Activated CD4-positive, alpha-beta T cell treated with anti-CD3 and anti-CD28 coated beads, Interleukin-2, Interleukin-6, amounts not matched to agents 100 ng/mL and 50 ng/mL, durations not matched to agents 16 hours and 8 hours (primary cell): ENCODE measurements at places on chromosomes 12 and 14.

- no peak for DNase-seq
These were observed 25.8 kb downstream of the GPR135 start for GRCh38 chr14:59439256-59439965.

- no peak for DNase-seq
These were observed 237.2 kb downstream of the ITPR2 start for GRCh38 chr12:26595806-26596205.

GRCh38 chr14:54094765-54095164, 138.1 kb upstream of the BMP4 start:
- DNase-seq: no peak

- no peak for DNase-seq
These were observed 103.2 kb upstream of the DYRK2 start for GRCh38 chr12:67545298-67545697.

GRCh38 chr12:10243818-10244520, 31.3 kb downstream of the GABARAPL1 start:
- peak; percentile 35 for DNase-seq

- DNase-seq: no peak
These were observed 57.8 kb upstream of the NAP1L1 start for GRCh38 chr12:76142305-76142704.

- peak; percentile 22 for DNase-seq
These were observed 932.3 kb downstream of the DIO2 start for GRCh38 chr14:79278798-79279644.

DNA sequence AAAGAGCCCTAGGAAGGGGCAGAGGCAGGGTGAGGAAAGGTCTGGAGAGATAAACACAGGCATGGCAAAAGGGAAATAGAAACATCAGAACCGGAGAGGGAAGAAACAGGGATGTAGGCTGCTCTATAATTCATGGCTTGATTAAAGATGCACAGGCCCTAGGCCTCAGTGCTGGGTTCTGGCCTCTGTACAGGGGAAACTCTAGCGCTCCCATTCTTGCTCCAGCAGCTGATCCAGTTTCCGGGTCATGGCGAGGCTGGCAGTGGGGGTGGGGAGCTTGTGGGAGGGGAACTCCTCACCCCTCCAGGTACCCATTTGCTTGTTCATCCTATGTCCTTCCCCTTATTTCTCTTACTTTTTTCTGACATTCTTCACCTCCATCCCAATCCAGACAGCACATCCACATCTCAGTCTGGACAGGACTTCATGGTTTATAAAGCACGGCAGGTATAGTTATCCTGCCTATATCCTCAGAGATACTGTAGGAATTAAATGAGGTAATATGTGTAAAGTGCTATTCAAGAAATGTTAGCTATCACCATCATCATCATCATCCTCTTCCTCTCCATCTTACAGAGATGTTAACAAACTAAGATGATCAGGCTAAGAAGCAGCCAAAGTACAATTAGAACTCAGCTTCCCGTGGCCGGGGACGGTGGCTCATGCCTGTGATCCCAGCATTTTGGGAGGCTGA, 8.0 kb upstream of the GPR84 start:
- DNase-seq: no peak

DNA sequence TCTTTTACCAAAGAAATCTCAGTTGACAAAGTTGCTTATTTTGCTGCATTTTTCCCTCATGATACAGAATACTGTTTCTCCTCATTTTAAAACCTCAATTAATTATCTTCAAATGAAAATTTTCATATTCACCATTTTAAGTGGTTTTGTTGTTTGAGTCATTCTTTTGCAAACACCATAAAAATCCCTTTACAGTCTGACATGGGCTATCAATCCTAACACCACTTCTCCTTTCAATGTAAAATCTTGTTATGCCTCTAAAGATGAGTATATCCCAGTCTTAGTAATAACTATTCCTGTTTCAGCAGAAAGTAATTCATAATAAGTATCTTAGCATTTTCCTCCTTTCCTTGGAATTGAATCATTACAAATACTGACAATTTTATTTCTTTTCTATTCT, 192.2 kb downstream of the SYT1 start:
- DNase-seq: no peak

DNA sequence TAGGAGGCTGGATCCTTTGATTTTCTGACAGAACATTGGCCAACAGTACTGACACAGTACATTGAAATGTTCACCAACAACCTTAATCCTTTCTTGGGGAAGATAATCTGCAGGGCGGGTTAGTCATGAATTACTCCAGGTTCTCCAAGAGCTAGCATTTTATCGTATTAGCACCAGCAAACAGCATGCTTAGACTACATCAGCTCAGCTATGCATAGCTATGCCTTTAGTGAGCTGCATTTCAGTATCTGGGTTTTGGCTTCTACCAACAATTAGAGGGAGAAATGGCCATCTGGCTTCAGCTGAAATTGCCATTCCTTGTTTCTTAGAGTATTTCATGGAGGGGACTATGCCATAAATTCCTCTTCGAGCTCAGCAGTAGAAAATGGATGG, 33.8 kb downstream of the SAMD4A start:
- DNase-seq: no peak

- DNase-seq: no peak
These were observed 32.8 kb downstream of the KIF26A start for GRCh38 chr14:104171029-104171697.

DNA sequence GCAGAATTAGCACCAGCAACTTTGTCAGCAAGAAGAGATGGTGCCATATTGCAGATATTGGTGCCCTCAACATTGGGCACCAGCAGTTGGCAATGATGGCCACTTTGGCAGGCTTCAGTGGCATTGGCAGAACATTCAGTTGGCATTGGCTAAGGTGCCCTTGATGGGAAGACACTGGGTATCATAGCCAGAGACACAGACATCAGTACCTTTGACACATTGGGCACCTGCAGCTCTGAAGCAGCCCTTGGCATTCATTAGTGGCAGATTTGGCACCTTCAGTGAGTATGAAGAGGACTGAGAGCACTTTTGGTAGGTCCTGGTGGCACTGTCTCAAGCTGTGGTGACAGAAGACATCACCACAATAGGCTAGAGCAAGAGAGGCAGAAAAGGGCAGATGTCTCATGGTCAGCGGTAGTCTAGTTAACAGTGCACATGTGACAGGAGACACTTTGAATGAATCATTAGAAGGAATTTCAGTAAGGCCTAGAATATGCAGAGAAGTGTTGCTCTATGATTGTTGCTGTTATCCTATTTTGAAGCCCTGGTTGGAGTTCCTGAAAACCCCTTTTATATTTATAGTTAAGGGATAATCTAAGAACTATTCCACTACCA, 422.2 kb downstream of the APAF1 start:
- no peak for DNase-seq

DNA sequence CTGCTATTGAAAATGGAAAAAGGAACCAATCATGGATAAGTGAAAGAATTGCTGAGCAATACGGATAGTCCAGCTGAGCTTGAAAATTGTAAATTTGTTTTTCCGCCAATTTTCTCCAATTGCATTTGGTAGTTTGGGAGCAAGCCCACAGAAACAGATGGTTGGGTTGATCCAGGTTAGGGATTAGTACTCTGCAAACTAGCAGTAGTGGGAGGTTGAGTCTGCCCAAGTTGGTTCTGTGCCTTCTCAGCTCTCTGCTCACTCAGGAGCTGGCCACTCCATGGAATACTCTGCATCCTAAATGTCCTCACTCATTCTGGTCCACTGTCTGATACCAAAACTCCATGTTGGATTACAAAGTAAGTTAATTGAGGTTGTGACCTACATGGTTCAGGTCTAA, 361.1 kb upstream of the ATP2B1 start:
- DNase-seq: no peak

DNA sequence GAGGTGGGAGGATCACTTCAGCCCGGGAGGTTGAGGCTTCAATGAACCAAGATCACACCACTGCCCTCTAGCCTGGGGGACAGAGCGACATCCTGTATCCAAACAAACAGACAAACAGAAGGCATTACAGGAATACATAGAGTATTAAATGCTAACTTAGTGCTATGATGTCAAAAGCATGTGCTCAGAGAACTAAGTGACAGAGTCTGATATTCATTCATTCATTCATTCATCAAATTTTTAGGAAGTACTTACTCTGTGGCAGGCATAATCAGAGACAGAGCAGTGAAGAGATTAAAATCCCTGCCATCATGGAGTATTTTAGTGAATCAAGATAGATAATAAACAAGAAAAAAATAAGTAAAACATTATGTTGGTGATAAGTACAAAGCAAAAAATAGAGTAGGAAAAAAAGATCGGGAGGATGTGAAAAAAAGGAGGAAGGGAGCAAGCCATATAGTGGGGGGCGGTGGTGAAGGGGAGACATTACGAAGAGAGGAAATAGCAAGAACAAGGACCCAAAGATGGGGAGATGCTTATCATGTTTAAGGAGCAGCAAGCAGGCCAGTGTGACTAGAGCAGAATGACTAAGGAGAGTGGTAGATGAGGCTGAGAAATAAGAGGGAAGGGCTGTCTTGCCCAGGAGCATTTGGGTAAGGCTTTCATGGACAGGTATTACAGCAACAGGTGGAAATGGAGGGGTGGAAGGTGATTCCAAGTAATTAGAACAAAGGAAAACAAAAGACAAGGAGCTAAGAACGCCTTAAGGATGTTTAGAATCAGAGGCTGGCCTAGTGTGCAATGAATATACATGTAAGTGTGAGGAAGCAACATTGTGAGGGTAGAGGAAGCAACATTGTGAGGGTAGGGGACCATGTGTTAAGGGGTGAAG, 2.8 kb downstream of the MAP4K5 start:
- DNase-seq: no peak

GRCh38 chr12:131963381-131963780, 13.6 kb downstream of the EP400 start:
- DNase-seq: no peak

GRCh38 chr12:8692573-8692972, 5.2 kb upstream of the RIMKLB start:
- no peak for DNase-seq

DNA sequence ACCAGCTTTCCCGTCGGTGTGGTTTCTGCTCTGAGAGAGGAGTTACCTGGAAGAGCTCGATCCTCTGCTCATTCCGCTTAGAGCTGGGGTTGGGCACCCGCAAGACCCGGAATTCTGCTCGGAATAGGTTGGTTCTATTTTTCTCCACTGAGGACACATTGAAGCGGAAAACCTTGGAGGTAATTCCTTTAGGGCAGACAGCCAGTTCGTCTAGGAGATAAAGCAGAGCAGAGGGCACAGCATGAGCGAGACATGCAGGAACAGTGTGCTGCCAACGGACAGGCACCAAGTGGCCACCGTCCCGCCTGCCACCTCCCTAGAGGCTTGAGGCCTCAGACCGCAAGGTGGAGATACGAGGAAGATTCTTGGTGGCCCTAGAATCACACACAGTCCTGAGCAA, 10.3 kb downstream of the TGFB3 start:
- no peak for DNase-seq

DNA sequence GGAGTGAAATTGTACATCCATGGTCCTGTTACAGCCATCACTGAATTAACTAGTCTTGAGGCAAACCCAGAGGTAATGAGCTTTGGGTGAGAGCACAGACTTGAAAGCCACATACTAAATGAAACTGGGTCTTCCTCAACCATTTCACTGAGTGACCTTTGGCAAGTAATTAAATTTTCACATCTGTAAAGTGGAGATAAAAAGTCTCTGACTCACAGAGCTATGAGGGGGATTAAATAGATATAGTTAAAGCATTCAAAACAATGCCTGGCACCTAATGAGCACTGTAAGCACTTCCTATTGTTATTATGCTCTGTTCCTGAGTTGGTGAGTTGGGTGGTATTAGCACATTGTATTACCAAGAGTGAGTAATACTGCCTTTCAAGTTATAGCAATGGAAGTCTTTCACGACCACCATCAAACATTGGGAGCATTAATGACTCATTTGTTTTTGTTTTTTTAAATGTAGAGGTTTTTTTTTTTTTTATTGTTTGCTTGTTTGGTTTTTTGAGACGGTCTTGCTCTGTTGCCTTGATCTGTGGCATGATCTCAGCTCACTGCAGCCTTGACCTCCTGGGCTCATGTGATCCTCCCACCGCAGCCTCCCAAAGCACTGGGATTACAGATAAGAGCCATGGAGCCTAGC, 12.5 kb upstream of the STRN3 start:
- no peak for DNase-seq

- DNase-seq: peak; percentile 70
These were observed 251.4 kb upstream of the ATP2B1 start for GRCh38 chr12:89960011-89960507.

GRCh38 chr12:12249216-12250050, 17.4 kb downstream of the LRP6 start:
- no peak for DNase-seq

GRCh38 chr14:49193332-49194065, 392.7 kb downstream of the RPS29 start:
- DNase-seq: no peak

GRCh38 chr14:46734286-46734685, 82.7 kb upstream of the RPL10L start:
- DNase-seq: no peak

DNA sequence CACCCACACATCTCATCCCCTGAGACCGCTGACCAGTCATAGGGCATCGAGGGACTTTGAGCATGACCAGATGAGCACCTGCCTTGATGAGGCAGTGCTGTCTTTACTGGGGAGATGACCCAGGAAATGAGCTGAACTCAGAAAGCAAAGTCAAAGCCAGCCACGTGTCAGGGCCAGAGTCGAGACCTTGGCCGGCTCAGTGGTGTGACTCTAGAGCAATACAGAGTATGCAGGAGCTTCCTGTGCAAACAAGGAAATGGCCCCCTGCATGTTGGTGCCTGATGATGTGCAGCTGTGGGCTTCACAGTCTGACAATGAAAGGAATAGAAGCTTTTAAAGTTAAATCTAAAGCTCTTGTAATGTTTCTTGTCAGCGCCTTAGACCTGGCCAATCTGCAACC, 332.9 kb downstream of the PCNX1 start:
- DNase-seq: no peak

DNA sequence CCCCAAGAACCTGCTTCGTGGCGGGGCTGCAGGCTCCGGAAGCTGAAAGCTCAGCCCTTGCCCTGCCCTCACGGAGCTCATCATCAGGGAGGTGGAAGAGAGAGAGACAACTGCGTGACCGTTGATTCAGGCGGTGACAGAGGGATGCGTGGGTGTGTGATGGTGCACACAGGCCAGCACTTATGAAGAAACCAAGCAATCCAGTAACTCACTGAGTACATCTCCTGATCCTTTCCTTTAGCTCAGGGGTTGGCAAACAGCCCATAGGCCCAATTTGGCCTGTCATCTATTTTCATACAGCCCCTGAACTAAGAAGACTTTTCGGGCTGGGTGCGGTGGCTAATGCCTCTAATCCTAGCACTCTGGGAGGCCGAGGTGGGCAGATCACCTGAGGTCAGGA, 49.9 kb downstream of the TESC start:
- no peak for DNase-seq

- DNase-seq: no peak
These were observed 109.9 kb downstream of the MON2 start for GRCh38 chr12:62576503-62576902.

- peak; percentile 23 for DNase-seq
These were observed 36.9 kb upstream of the SINHCAF start for GRCh38 chr12:31362759-31363415.

- no peak for DNase-seq
These were observed 550.9 kb downstream of the CCER1 start for GRCh38 chr12:90404071-90404470.

- no peak for DNase-seq
These were observed 37.2 kb upstream of the TUBA1C start for GRCh38 chr12:49227713-49228112.

- peak; percentile 72 for DNase-seq
These were observed 142.5 kb downstream of the SAMD4A start for GRCh38 chr14:54709444-54709843.
